Mucosa of gallbladder (tissue), 1 donor: ENCODE measurements at places on chromosomes 11 and 22. TPM values are rescaled to one million over a fixed set of nuclear protein-coding genes. Genes with fewer than 3 reads are reported as not detected.

DNA sequence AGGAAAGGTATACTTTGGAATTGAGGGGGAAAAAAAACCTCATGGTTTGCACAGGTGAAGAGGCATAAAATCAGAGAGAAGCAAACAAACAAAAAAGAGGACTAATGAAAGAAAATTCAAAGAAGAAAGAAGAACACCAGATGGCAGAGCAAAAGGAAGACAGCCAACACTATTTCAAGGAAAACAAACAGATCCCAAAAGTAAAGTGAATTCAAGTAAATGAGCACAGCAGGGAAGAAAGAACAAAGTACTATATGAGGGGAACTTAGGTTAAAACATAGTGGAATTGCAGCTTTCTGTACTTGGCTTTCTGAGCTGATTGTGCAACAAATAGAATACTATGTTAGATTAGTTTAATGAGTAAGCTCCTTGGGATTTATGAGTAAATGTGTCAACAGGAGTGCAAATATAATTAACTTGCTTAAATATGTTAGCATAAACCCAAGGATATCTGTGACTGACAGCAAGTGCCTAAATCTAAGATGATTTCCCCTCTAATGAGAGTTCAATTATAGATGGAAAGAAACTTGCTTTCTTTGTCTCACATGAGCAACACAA, 404.6 kb upstream of the CNTN5 start:
- no peak for DNase-seq

DNA sequence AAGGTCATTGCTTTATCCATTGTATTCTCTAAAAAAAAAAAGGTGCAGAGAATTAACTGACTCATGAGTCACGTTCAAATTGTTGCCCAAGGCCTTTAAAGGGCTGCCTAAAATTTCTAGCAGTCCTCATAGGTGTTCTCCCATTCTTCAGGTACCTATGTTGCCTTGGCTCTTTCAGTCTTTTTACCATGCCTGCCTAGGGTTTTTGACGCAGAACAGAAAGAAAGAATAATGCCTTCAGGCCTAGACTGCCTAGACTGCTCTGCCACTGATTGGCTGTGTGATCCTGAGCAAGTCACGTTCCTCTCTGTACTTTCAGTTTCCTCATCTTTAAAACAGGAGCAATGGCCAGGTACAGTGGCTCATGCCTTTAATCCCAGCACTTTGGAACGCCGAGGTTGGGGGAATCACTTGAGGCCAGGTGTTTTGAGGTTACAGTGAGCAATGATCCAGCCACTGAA, 21.5 kb downstream of the CTSC start:
- no peak for DNase-seq

DNA sequence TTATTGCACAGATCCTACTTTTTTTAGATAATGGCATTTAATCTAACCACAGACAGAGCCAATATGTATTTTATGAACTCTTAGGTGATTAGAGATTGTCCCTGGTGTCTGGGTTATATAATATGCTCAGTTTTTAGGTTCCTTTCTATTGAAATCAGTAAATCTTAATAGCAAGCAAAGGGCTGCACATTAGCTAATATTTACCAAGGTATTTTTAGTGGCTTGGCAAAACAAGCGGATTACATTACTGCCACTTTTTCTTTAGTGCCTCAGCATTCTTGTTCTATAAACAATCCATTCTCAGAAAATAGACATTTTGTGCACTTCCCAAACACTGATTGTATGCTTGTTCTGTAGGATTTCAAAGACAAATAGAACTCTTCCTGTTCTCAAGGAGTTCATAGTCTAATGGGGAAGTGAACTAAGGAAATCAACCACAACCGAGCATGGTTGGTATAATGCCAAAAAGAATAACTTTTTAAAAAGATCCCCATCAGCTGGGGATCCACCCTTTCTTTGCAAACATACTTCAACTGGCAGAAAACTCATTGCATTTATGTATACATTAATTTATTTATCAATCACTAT, 23.8 kb downstream of the KCNJ1 start:
- no peak for DNase-seq

GRCh38 chr11:30465623-30466022, 120.5 kb downstream of the MPPED2 start:
- DNase-seq: no peak

- no peak for DNase-seq
Observed at GRCh38 chr11:121246021-121246768, 46.4 kb upstream of the SC5D start.

- DNase-seq: no peak
Observed at GRCh38 chr11:63499874-63500273, 6.0 kb upstream of the LGALS12 start.

The KRTAP5-8 gene
- total RNA-seq: not detected
